ENCODE measurements at places on chromosomes 13 and 19.

DNA sequence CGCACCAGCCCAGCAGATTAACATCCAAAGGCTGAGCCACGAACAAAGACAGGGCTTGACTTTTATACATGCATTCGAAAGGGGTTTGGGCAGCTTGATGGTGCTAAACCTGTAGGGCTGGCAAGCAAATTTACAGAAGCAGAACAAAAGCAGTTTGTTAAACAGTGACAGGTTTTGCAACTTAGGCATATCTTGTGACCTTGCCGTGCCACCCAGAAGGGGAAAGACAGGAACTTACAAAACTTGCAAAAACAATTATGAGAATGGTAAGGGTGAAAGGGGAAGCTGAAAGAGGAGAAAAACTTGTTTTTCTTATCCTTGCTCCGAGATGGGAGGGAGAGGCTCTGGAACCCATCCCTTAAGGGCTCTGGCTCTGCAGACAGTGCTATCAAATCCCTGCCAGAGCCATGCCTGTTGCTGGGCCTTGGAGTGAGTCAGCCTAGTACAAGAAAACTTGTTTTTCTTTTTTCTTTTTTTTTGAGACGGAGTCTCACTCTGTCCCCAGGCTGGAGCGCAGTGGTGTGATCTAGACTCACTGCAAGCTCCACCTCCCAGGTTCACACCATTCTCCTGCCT, 1325.2 kb upstream of the PRR20A start:
- DNase-seq, result no peak

DNA sequence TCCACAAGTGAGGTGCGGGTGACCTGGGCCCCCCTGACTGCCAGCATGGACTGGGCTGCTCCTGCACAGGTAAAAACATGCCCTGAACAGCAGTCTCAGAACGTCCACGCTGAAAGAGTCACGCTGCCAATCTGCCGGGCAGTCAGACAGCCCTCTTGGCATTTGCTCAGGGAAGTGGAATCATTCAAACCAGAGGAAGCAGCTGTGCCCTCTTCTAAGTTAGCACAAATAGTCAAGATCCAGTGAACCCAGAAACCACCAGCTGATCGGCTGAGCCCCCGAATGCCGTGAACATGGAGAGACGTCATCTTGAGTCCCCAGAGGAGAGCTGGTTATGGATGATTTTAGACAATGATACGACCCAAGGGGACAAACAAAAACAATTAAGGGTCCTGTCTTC, 34.4 kb downstream of the KLF2 start:
- DNase-seq, result no peak

DNA sequence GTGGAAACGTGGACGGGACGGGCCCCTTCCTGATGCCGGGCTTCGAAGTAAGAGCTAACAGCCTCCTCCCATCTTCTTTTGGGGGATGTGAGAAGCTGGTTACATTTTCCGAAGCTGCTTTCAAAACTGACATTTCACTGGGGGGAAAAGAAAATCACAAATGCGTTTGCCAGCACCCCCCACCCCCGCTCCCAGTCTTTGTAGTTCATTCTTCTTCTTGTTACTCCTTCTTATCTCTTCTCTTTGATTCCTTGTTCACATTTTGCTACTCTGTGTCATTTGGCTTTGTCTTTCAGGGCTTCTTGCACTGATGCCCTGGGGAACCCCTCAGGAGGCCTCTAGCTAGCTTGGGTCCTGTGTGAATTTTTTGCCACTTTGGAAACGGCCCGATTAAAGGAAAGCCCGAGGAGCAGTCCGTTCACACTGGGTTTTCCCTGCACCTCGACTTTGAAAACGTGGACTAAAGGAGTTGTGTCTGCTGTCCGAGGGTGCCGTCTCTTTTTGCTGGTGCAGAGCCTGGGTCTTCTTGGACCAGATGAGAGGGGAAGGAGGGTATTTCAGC, 1.3 kb downstream of the CARM1 start:
- DNase-seq, result no peak

DNA sequence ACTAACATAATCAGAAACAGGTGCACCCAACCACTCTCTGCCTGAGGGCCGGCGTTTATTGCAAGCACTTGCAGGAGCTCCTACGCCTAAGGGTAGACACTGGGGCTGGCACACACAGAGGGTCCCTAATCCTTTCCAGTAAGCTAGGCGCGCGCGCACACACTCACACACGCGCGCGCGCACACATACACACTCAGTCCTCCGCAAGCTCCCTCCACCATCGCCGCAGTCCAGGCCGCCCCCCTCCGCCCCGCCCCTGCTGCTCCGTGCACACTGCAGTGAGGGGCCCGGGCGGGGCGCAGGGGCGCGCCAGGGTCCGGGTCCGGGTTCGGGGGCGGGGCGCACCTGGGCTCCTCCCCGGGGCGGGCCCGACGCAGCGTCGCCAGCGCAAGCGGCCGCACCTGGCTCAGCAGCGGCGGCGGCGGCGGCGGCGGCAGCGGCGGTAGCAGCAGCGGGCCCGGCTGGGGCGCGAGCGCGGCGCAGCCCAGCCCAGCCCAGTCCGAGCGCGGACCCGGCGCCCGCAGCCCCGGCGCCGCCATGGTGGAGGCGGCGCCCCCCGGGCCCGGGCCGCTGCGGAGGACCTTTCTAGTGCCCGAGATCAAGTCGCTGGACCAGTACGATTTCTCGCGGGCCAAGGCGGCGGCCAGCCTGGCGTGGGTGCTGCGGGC, at the start of gene CAMSAP3:
Gene CAMSAP3, plus strand, starts transcription at position 398 of the 668 bp plus-strand sequence. Its CDS starts 140 bp downstream, at position 538.
- DNase-seq, result no peak

DNA sequence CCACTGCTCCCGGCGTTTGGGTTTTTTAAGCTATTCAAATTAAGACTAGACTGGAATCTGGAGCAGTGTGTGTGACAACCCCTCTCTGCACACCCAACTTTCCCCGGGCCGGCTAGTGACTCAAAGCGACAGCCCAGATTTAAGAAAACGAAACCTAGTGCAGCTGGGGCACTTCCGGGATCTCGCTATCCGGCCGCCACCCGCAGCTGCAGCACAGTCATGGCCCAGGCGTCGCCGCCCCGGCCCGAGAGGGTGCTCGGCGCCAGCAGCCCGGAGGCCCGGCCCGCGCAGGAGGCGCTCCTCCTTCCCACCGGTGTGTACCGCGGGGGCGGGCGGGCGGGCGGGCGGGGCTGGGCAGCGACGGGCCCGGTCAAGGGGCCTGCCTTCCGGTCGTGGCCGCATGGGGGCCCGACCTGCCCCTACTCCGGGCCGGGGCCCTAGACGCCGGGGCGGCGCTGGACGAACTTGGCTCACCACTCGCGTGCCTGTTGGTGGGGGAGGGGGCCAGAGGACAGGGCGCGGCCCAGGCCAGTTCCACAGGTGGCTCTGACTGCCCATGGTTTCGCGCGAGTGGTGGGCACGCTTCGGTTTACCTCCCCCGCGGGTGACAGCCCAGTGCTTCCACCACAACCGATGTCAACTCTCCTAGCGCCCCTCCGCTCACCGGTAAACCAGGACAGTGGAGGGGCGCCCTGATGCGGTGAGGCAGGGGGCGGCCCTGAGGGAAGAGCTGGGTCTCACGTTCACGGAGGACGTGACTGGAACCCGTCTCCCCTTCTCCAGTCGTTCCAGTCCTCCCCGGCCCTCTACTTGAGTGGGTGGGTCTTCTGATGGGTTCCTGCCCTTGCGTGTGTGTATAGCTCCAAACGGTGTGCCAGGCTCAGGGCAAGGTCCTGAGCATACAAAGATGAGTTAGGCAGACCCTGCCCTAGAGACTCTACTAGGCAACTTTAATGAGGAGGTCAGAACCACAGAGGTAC, at the start of gene PHF11:
Gene PHF11, plus strand, starts transcription at position 171 of the 980 bp plus-strand sequence. Its CDS starts 49 bp downstream, at position 220.
- DNase-seq, result peak; percentile 64

DNA sequence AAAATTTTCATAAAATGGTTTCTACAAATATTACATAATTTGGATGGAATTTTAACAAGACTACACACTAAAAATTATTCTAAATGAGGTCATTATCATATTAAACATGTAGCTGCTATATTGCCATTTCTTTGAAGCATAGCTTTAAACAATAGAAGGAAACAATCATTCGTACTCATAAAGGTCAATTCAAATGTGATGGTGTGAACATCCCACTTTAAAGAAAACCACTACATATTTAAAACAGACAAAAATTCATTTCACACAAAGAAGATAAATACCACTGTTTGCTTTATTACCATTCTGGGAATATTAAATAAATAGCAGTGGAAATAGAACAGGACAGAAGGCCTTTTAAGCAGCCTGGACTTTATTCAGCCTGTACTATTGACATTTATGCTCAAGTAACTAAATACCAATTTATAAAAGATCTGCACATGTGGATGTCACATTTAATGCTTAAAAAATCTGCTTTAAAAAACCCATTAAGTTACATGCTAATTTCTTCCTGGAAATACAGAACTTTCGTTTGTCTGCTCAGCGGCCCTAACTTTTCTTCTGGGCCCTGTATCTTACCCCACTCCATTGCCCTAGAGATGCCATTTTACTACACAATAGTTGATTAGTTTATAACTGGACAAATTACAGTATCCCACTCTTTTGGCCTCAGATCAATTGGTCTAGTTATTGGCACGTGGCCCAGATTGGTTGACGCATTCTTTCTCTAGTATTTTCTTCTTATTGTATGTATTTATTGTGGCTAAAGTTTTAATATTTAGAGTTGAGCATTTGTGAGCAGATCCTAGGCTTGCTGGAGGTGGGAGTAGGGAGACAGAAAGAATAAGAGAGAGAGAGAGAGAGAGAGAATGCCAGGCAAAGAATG, 215.1 kb upstream of the SPRY2 start:
- peak; percentile 67 for DNase-seq

GRCh38 chr13:110425444-110425780, 118.3 kb downstream of the COL4A2 start:
- peak; percentile 91 for DNase-seq

DNA sequence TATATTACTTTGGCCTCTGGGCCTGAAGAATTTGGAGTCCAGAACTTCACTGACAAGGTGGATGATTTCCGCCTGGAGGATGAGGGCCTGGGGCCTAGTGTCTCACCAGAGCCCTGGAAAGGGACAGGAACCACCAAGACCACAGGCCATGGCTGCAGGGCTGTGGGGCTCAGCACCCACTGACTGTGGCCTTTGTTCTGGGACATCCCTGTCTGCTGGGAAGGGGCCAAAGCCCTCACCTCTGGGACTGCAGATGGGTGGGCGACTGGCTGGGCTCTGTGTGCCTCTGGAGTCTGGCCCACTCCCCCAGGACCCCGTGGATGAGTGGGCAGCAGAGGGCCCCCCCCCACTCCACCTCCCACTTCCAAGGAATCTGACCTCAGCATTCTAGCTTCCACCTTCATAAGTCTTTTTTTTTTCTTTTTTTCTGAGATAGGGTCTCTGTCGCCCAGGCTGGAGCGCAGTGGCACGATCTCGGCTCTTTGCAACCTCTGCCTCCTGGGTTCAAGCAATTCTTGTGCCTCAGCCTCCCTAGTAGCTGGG, 20.3 kb downstream of the CHST8 start:
- no peak for DNase-seq

- peak; percentile 57 for DNase-seq
Measured at GRCh38 chr13:98129059-98129746, 13.7 kb upstream of the FARP1 start.

- DNase-seq, result no peak
Measured at GRCh38 chr13:111011899-111012298, 97.0 kb upstream of the ANKRD10 start.

DNA sequence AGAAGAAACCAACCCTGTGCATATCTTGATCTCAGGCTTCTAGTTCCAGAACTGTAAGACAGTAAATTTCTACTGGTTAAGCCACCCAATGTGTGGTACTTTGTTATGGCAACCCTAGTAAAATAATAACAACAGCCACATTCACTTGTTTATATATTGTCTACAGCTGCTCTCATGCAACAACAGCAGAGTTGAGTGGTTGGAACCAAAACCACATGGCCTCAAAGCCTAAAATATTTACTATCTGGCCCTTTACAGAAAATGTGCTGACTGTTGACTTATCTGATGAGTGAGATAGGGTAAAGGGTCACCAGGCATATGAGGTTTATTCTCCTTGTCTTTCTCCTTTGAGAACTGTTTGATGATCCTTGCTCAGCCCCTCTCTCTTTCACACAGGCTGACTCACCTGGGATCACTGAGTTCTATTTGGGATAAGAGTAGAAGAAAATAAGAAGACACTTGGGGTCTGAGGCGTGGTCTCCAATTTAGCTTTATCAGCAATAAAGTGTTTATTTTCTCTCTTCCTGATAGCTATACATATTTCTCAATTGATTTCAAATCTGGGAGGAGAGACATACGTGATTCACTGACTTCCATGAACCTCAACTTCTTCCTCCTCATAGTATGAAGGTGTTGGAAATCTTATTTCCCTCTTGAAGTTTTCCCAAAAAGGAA, 227.5 kb upstream of the STARD13 start:
- no peak for DNase-seq

GRCh38 chr13:37226971-37227370, 121.5 kb upstream of the CSNK1A1L start:
- peak; percentile 69 for DNase-seq

GRCh38 chr13:108987517-108987916, 358.1 kb downstream of the MYO16 start:
- DNase-seq, result no peak

DNA sequence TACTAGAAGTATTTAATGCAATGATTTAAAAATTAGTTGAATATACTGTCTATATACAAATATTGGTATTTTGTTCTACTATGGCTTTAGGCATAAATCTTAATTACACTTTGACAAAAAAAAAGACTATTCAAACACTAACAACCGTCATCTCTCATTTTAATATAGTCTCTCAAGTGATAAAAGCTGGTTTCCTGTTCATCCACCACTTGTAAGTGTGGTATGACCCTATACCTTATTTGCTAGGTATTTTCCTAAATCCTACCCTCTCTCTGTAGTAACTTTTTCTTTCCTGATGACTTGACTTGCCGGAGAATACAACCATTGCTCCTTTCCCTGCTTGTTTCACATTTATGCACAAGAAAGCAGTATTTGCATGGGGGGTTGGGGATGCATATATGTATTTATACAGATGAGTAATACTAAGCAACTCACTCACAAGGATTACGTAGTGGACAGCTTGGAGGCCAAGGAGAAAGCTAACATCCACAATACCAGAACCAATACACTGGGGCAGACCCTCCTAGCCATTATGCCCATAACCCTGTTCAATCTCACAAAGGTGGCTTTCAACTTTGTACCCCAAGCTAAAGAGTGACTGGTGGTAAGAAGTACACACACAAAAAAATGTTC, 12.7 kb upstream of the EFNB2 start:
- peak; percentile 78 for DNase-seq

DNA sequence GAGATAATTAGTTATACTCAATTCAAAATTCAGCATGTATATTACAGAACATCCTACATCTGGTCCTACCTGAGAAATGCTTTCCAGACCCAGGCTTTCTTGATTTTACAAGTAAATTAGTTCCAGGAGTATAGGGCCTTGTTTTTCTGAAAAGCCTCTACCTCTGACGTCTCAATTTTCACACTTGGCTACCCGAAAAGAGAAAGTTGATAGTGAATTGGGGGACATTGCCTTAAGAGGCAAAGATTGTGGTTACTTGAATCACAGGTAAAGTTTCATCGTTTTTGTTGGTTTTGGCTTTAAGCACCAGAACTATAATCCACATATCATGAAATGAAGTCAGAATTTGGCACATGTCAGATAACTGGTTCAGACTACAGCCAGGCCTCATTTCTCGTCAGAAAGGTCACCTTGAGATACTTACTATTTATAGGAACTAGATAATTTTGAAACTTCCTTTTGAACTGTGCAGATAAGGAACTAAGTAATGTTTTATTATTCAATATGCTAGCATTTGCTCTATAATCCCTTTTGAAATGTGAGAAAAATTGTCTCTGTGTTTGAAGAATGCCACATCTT, 30.8 kb downstream of the FAM124A start:
- DNase-seq, result no peak
